ENCODE measurements at places on chromosomes 1 and 21.

- DNase-seq = peak; percentile 43
These were observed 25.2 kb upstream of the MAP3K7CL start for GRCh38 chr21:29105218-29105617.

DNA sequence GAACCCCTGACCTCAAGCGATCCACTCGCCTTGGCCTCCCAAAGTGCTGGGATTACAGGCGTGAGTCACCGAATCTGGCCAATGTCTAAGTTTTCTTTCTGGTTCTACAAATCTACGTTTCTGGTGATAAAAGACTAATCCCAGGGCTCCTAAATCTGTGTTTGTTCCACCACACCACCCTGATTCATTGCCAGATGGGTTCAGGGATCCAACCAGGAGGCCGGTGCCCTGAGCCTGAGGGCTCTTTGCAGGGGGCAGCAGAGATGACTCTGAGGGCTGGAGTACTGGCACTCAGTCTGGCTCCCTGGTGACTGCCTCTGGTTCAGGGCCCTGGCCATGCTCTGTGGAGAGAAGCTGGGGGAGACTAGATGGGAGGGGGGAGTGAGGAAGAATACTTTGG is 10.5 kb upstream of the OPRD1 start:
- no peak for DNase-seq

DNA sequence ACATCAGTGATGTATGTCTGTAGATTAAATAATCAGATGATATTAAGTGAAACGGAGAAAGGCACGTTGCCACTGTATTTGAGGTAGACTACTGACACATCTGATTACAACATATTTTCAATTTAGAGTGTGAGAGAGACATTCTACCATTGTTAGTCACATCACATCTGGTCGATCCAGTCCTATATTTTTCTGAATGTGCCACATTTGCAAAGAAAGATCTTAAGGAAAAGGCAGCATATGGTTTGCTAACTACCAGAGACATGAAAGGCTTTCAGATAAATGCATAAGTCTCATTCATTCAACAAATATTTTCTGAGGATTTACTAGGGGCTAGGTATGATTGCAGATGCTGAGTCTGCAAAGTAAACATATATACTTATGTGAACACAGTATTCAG is 114.3 kb upstream of the RUNX1 start:
- DNase-seq = no peak

GRCh38 chr1:61368876-61369275 is 286.5 kb downstream of the NFIA start:
- DNase-seq = no peak

DNA sequence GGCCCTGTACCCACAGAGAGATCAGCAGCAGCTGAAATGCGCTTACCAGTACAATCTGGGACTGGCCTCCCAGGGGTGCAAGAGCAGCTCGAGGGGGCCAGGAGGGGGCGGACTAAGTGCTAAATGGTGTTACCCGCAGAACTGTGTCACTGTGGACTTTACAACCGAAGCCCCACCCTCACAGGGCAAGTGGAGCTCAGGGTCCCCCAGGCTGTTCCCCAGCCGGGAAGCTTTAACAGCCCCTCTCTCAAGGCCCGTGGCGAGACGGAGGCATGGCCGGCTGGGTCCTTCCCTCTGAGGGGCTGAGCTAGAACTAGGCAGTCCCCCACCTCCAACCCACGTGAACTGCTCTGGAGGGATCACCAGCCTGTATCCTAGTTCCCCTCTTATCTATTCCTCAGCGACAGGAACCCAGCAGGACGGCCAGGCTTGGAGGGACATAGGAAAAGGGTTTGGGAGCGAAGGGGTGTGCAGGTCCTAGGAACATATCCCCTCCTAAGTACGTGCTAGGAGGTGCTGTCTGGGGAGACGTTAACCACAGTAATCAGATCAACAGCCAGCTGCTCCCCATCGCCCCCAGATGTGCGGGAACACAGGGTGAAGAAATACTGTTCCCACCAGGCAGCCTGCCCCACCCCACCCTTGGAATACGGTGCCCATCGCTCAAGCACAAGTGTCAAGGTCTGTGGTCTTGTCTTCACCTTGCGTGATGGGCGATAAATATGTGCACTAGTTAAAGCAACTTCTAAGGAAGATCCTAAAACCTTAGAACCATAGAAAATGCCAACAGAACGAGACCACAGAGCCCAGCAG is 24.4 kb downstream of the ZBTB17 start:
- peak; percentile 22 for DNase-seq

DNA sequence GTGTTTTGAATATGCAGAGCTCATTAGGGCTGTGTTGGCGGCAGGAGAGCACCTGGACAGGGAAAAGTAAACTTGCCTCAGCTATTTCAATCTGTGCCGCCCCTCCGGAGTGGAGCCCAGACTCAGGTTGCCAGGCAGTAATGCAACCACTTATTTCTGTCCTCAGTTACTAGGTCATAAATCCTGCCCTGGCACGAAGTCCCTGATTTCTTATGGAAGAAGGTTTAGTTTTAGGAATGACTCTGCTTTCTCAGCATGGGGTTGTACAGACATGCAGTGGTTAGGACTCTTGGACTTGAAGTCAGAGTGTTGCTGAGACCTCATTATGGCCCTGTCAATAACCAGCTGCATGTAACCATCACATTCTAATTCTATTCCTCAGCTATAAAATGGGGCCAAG is 98.3 kb upstream of the FGGY start:
- no peak for DNase-seq
